Skin of body (tissue), 3 donors: ENCODE measurements at places on chromosomes 11 and 22. TPM values are rescaled to one million over a fixed set of nuclear protein-coding genes. Genes with fewer than 3 reads are reported as not detected.

DNA sequence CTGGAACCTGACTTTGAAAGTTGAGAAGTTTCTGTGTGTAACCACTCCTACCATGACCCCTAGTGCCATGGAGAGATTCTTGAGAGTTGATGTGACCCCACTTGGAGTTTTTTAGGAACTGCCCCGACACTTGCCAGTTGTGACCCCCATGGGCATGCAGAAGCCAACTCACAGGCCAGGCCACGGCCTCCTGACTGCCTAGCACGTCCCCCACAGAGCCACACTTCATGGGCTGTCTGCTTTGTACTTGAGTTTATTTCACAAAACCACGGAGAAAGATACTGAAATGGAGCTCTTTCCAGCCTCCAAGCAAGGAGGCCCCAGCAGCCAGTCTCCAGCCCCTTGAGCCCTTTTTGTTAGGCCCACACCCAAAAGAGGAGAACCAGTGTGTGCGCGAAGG lies 8.4 kb downstream of the CYB5R2 start:
- DNase-seq, result no peak

Gene ARHGAP1
- 28.5 TPM for total RNA-seq

DNA sequence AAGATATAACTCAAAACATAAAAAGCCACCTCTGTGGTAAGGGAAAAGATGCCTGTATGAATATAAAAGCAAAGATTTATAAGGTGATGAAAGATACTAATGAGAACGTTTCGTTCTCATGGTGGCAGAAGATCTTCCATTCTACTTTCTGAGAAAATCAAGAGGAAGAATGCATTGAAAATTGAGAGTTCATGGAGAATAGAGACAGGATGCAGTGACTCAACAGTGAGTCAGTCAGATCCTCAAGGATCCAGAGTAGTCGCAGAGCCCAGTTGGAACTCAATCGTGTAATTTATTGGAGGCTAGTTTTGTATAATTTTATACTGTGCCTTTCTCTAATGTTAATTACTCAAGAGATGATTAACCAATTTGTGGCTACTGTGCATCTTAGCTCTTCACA lies 73.3 kb downstream of the ENTHD1 start:
- no peak for DNase-seq

DNA sequence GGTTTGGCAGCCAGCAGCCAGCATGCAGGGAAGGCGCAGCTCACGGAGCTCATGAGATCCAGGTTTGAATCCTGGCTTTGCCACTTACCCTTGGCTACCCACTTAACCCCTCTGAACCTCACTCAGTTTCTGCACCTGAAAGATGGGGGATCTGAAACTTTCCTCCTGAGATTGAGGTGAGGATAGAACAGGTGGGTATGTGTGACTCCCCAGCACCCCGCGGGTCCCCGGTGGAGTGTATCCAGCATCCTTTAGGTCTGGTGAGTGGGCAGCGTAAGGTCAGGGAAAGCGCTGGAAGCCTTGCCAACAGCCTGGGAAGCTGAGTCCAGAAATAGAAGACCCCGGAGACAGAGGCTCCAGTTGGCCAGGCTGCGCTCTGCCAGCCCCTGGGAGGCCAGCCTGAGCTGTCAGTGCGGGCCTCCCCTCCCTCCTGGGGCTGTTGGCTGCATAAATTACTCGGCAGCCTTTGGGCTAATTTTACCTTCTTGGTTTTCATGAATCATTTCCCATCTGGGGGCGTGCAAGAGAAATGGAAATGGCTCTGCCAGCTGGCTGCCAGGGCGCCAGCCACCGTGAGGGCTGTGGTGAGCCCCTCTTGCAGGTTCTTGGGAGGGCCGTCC lies 17.6 kb downstream of the PRDM11 start:
- DNase-seq, result no peak

Gene ZNF214
- total RNA-seq, result 4.5 TPM

Gene MAFF
- total RNA-seq, result 22.1 TPM

DNA sequence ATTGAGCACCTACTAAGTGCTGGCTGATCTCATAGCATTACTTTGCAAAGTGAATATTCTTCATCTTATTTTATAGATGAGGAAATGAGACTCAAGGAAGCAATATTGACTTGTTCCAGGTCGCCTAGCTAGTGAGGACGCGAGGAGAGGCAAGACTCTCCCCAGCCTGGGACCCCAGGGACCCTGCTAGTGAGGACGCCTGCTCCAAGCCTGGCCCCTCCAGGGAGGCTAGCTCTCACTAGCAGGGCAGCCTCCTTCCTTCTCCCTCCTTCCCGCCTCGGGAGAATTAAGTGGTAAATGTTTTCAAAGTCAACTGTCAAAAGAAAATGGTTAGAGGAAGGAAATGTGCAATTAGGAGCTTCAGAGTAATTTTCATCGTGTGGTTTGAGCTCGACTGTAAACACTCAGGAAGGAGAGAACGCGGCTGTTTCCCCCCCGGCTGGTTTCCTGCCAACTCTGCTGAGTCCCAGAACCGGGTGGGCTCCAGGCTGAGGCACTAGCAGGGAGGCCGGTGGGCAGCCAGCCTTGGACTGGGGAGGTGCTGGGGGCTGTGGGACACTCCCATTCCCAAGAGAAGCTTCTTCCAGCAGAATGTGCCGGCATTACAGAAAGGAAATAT lies 17.9 kb downstream of the MYEOV start:
- peak; percentile 67 for DNase-seq

Gene PYGM
- 45.7 TPM for total RNA-seq

DNA sequence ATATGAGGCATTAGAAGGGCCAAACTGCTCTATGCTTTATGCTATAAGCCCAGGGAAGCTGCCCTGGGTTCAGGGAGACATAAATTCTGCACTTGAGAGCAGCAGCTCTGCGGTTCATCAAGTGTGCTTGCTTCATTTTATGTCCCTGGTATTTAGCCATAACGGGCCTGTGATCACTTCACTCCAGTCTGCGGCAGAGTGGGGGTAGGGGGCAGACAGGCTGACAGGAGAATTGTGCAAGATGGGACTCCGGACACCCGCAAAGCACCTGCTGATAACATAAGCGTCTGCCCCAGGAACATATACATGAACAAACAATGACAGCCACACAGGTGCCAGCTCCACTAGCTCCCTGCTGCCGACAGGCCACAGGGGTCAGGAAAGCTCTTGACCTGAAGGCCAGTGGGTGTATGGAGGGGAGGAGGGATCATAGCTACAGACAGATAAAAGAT lies 56.1 kb downstream of the SMCO4 start:
- no peak for DNase-seq

DNA sequence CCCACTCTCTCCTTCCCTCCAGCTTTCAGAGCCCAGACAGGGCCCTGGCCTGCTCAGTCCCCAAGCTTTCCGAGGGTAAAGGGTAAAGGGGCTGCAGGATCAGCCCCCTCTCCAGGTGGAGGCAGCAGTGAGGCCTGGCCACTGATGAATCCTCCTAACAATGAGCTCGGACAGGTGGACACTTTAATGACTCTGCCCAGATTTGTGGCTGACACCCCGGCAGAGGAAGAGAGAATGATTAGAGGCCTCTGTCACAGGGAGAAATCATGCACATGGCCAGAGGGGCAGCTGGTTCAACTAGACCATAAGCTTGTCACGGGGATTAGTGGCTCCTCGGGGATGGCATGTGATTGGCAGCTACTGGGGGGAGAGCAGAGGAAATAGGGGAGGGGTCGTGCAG lies 587.5 kb upstream of the B3GAT1 start:
- no peak for DNase-seq

DNA sequence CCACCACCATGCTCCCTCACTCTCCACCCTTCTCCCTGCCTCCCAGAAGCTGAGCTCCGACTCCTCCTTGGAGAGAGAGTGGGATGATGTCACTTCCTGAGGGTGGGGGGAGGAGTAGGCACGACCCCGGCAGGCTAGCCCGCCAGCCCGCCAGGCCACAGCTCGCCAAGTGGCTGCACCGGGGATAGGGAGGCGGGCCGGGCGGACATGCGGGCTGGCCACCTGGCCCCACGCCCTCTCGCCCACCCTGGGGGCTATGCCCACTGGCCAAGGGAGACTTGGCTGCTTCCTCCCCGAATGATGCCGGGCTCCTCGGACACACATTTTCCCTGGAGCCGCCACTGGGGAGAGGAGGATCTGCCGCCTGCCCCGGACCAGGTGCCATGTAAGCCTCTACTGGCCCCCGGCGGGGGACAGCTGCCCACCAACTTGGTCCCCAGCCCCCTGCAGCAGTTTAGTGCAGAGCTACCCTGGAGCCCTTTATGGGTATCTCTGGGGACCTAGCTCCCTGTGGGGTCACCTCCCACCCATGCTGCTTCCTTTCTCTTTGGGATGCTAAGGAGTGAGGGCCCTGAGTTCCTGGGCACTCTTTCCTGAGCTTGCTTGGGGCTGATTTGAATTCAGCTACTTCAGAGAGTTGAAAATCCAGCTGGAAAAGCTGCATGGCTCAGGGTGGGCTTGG lies 33.7 kb upstream of the MYRF start:
- DNase-seq, result peak; percentile 57

GRCh38 chr11:45816614-45817013 lies 11.7 kb downstream of the SLC35C1 start:
- no peak for DNase-seq

Gene BATF2
- 0.20 TPM for total RNA-seq

DNA sequence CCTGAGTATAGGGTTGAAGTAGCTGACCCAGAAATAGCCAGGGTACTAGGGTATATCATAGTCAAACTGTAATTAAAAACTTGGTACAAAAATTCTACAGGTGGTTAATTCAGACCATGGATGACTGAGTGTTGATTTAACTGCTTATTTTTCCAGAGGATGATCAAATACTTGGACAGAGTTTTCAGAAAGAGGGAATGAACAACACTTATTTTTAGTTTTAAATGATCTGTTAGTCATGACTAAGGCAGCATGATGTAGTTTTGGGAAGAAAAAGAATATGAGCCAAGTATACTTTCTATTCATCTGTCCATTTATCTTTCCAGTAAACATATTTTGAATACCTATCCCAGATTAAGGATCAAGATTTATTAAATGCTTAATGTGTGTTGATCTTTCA lies 19.8 kb upstream of the CCDC89 start:
- DNase-seq, result no peak

Gene LRRN4CL
- total RNA-seq, result 12.7 TPM

GRCh38 chr11:8356216-8356615 lies 92.5 kb upstream of the LMO1 start:
- DNase-seq, result no peak

Gene PTPN5
- total RNA-seq, result 0.69 TPM

DNA sequence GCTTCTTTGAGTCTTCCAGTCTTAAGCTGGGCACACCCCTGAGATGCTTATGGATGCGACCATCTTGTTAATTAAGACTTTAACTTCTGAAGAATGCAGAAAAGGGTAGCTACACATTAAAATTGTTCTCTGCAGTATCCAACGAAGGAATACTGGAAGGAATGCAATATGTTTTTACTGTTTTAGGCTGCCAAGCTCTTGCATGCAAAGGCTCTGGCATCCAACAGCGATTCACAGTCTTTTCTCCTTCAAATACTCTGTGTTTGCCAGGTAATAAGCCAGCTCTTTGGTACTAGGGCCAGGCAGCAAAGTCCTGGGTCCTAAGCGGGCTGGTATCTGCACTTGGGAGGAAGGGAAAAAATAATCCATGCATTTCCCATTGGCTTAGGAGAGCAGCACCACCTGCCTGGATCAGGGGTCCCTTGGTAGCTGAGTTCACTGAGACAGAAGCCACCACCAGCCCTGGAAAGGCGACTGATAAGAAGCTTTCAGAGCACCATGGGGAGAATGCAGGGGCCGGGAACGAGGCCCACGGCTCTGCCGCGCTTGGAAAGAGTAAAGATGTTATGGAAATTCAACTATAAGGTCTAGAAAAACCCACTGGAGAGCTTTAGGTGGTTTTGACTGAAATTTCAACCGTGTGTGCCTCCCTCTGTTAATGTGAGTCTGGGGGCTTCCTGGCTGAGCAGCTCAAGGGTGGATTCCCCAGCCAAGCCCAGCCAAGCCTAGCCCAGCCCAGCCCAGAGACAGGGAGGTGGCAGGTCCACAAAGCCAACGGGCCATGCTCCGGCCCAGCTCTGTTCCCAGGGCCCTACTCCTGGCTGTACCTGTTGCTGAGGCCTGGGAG lies 67.0 kb upstream of the CCND1 start:
- DNase-seq, result no peak

- no peak for DNase-seq
These were observed 212.6 kb downstream of the MN1 start for GRCh38 chr22:27588915-27589314.

GRCh38 chr22:26367402-26368245 lies 61.4 kb upstream of the ASPHD2 start:
- DNase-seq, result no peak

Gene NLRP14
- 0.20 TPM for total RNA-seq

Gene OR56A1
- total RNA-seq, result not detected

Gene OR52N4
- not detected for total RNA-seq

- no peak for DNase-seq
These were observed 429 bp downstream of the SLC39A13 start for GRCh38 chr11:47408598-47409439.

Gene MS4A4A
- 13.8 TPM for total RNA-seq

DNA sequence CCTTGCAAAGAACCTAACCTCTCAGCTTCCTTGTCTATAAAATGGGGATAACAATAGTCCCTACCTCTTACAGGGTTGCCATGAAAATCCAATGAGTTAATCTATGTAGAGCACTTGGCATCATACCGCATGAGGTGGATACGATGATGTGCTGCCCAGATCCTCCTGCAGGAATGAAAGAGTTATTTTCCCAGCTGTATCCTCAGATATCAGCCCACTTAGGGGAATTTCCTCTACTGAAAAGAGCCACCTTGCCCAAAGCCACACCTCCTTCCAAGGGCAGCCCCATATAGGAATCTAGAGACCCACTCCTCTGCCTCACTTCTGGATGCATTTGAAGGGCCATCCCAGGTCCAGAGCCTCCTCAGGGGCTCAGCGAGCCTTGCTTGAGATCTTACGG lies 128.4 kb downstream of the CCDC81 start:
- DNase-seq, result no peak

DNA sequence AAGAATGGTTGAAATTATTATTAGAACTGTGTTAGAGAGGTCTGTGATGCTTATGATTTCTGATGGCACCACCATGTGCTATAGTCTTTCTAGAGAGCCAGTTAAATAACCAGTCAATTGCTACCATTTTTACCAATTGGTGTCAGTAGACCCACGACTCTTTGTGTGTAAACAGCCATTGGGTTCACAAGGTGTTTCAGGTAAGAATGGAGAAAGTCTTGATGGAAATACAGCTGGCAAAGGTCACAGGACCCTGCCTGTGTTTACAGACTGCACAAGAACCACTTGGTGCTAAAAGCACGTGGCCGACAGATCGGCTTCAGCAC lies 30.5 kb upstream of the OR10G7 start:
- no peak for DNase-seq
